Substantia nigra (tissue), 51 donors: ENCODE measurements at places on chromosomes 16 and 17.
A peak's percentile ranks its signal among the peaks of the same experiment; 100 is the strongest.

DNA sequence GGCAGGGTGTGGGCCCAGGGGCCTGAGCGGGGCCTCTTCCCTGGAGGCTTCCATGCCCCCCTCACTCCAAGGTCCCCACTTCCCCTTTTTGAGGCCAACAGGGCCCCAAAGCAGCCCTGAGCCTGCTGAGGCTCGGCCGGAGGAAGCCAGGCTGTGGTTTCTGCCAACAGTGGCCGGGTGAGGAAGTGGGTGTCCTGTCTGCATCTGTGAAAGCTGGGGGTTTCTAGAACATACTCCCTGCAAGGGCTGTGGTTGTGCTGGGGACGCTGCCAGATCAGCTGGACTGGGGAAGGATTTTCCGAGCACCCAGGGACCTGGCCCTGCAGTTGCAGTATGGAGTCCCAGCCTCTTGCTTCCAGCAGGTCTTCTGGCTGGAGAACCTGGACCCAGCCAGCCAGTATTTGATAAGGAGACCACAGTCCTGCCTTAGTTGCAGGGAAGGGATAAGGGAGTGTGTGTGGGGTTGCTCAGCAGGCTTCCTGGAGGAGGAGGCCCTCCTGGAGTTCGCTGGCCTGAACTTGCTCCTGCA, 15.7 kb downstream of the ADCY7 start:
- DNase-seq = peak; percentile 69

GRCh38 chr17:67470163-67470562, 93.1 kb downstream of the PITPNC1 start:
- DNase-seq = no peak

DNA sequence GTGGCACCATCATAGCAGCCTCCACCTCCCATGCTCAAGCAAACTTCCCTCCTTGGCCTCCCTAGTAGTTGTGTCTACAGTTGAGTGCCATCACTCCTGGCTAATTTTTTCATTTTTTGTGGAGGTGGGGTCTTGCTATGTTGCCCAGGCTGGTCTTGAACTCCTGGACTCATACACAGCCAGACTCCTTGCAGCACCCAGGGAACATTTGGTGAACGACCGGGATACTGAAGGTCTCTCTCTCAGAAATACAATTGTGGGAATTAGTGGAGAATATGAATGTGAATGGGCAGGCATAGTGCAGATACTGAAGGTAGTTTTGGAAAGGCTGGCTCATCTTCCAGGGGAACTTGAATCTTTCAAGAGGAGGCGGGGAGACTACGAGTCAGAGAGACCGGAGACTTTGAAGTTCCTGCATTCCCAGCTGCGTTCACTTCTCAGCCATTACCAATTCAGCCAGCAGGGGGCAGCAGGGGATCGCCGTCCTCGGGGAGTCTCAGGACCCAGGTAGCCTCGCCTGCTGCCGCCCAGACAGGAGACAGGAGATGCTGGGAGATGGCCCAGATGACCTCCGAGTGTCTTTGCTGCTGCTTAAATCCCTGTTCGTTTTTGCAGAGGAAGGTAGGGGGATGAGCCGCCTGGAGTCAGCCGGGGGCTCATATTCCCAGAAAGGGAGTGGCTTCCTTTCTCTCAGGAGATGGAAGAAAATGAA, 68.6 kb downstream of the HAPSTR1 start:
- DNase-seq = peak; percentile 17

DNA sequence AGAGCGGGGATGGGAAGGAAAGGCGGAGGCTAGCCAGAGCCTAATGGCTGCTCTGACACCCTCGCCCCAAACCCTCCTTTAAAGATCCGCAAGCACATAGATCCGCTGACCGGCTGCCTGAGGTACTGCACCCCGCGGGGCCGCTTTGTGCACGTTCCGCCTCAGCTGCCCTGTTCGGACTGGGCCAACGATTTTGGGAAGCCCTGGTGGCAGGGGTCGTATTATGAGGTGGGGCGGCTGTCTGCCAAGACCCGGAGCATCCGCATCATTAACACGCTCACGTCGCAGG, 663 bp downstream of the CYB5D1 start:
- no peak for DNase-seq
